Activated naive CD4-positive, alpha-beta T cell (primary cell): ENCODE measurements at places on chromosomes 5 and 9.

DNA sequence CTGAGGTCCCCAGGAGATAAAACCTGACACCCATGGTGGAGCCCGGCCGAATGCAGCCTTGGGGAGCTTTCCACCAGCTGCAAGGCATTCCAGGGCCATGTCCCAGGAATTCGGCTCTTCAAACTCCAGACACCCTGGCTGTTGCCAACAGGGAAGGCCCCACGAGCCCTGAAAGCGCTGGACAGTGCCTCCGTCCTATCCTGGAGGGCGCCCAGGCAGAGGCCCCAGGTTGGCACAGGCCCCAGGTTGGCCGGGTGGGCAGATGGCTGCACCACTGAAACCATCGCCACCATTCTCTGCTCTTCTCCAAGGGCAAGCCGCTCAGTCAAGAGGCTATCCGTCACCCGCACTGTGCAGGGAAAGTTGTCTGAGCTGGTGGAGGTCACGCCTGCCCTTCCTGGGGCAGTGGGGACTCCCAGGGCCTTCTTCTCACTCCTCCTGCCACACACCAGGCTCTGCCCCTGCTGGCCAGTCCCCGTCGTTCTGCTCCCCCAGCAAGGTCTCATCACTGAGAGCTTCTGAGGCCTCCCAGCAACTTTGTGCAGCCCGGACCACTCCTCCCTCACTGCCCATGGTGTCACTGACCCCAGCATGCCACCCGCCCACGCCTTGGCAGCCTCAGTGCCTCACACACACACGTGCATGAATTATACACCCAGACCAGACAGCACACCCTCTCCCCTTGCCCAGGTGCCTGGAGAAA, 21.2 kb downstream of the SLC6A3 start:
- no peak for DNase-seq

DNA sequence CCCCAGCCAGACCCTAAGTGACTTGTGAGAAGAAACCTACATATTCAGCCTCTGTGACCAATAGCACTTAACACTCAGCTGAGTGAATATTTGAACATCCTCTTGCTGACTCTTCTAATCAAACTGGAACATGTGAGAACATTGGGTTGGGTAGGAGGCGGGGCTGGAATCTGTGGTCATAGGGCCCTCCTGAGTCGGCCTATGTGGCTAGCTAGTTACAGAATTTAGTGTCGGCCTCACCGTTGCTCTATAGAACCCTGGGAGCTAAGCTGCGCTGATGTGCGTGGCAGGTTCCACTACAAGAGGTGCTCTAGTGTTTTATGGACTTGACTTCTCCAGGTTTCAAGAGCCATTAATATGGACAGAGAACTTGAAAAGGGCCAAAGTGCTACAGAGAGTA, 138.8 kb downstream of the DROSHA start:
- DNase-seq: no peak

DNA sequence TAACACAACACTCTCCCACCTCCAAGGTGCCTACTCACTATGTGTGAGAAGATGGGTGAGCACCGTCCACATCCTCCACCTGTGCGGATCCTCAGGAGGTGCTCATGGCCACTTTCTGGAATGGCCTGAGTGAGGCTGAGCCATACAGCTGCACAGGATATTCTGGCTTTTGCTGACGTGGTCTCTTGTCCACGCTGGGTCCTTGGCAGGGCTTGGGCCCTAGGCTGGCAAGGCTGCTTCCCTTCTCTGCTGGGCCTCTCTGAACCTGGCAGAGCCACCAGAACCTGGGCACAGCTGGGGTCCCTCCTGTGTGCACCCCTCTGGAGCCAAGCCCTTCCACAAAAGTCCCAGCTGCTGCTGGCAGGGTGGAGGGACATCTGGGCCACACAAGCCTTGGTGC, 56.4 kb upstream of the IER5L start:
- DNase-seq: no peak

GRCh38 chr5:143516249-143516648, 112.8 kb upstream of the NR3C1 start:
- DNase-seq: no peak

GRCh38 chr5:140246378-140247122, 56.4 kb downstream of the PFDN1 start:
- no peak for DNase-seq

DNA sequence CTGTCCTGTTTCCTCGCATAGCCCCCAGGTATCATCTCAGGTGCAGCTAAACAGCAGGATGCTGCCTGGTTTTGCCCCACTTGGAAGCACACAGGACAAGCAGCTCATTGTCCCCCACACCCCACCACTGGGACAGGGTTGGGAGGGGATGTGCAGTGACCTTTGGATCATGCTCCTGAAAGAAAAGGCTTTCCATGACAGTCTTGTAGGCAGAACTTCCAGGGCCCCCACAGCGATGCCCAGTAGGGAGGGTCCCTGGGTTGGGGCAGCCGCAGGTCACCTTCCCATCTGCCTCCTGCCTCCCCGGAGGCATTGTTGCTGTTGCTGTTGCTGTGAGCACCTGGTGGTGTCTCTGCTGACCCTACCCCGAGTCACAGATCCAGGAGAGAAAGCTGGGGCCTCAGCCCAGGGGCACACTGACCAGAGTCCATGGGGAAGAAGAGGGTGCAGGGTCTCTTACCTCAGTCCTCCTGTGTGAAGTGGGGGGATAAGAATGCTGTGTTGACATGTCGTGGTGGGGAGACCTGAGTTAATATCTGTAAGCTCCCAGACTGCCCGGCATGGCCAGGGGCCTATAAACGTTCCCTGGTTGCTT, 8.5 kb downstream of the CEP72 start:
- no peak for DNase-seq

DNA sequence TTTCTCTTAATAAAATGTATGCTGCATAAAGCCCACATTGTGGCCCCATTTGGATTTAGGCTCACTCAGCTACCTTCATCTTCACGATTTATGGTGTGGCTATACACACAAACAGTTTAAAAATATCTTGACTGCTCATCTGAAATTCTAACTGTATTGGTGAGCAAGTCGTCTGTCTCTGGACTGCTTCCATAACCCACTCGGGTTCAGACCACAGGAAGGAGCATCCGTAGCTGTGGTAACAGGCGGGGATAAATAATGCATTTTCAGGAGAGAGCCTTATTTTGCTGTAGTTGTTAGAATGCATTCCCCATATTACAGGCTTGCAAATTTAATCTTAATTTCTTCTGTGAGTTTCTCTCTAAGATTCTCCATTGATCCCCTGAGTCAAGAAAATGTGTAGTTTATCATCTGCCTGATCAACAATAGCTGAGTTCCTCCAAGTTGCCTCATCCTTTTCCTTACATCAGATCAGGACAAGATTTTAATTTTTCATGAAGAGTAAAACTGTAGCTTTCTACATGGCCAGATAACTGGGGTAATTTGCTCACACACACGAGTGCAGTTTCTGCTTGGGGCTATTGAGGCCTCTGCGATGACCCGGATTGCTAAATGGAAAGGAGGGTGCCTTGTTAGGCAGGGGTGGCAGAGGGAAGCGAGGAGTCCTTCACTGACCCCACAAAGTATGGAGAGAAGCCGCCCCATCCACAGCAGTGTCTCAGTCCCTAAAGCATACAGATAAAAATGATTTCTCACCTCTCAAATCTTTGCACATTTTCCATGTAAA, 133.9 kb downstream of the FSTL4 start:
- no peak for DNase-seq

GRCh38 chr9:76655121-76655541, 109.1 kb upstream of the PCA3 start:
- no peak for DNase-seq

- no peak for DNase-seq
Measured at GRCh38 chr5:120609570-120609969, 145.5 kb downstream of the PRR16 start.

DNA sequence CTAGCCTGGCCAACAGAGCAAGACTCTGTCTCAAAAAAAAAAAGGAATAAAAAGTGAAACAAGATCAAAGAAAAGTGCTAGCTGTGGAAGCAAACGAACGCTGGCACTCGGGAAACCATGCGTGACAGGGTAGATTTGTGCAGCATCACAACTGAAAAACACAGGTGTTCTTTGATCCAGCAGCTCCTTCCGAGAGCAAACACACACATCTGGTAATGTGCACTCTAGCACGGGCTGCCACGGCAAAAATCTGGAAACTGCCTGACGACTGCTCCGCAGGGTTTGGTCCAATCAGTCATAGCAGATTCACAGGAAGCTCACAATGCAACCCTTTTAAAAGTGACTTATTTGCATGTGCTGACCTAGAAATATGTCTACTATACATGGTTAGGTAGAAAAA, 80.0 kb downstream of the SYK start:
- DNase-seq: no peak

- DNase-seq: no peak
Measured at GRCh38 chr5:56514245-56514644, 281.1 kb upstream of the ANKRD55 start.

DNA sequence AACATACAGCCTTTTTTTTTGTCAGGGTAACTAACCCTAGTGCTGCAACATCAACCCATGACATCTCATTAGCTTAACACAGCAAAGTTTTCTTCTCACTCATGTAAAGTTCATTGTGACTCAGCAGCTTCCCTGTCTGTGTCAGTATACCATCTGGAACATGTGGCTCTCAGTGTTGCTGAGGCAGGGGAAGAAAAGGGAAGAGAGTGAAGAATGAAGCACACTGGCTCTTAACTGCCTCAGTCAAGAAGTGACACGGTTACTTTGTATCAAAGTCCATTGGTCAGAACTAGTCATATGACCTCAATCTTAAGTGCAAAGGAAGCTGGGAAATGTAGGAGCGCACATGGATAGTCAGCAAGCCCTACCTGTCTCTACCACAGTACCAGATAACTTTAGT, 185.0 kb upstream of the ELL2 start:
- no peak for DNase-seq

DNA sequence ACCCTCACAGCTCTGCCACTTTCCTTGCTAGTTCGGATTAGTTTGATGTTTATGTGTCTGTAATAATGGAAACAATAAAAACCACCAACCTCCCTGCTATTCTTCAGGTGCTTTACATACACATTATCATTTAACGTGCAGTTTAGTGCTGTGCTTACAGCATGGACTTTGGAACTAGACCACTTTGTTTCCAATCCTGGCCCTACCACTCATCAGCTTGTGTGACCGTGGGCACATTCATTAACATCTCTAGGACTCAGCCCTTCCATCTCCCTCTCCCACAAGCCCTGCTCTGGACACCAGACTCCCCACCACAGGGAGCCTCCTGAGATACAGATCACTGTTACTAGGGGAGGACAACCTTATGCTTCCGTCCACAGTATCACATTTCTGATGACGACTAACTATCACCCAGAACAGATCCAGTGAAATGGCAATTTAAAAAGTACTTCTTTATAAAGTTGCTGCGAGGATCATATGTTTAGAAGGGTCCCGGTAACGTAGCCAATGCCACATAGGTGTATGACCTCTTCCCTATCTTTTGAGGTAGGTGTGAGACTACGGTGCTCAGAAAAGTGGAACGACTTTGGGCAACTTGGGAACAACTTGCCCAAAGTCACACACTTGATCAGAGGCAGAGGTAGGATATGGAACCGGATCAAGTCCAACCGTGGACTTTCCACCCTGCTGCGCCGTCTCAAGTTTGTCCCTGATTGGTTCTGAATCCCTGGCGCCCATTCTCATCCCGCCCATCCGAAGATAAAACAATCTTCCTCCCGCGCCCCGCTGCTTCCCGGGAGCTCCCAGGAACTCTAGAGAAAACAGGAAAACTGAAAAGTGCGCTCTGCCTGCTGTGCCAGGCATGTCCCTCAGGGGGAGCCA, 132.4 kb upstream of the NIPBL start:
- no peak for DNase-seq

DNA sequence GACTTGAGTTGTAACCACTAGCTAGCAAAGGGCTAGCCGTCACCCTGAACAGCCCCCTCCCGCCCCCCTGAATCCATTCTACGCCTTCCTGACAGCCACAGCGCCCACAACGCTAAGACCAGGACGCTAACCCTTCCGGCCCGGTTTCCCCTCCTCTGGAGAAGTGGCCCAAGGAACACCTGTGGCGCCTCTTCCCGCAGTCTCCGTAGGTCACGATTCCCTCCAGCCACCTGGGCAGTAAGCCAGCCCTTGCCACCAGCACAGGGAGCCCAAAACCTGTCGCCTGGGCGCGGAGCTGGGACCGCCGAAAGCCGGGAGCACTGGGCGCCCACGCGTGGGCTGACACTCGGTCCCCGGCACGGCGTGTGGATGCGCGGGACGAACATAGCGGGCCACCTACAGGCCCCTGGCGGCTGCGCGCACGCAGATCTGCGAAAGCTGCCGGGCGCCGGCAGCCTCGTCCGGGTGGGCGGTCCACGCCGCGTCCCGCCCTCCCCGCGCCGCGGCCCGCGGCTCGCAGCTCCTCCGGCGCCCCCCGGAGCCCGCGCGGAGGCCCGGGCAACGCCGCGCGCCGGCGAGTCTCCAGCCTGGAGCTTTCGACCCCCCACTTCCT, 596 bp downstream of the IRF1 start:
- peak; percentile 60 for DNase-seq

- no peak for DNase-seq
Measured at GRCh38 chr9:35574578-35575122, 30.4 kb upstream of the TESK1 start.

DNA sequence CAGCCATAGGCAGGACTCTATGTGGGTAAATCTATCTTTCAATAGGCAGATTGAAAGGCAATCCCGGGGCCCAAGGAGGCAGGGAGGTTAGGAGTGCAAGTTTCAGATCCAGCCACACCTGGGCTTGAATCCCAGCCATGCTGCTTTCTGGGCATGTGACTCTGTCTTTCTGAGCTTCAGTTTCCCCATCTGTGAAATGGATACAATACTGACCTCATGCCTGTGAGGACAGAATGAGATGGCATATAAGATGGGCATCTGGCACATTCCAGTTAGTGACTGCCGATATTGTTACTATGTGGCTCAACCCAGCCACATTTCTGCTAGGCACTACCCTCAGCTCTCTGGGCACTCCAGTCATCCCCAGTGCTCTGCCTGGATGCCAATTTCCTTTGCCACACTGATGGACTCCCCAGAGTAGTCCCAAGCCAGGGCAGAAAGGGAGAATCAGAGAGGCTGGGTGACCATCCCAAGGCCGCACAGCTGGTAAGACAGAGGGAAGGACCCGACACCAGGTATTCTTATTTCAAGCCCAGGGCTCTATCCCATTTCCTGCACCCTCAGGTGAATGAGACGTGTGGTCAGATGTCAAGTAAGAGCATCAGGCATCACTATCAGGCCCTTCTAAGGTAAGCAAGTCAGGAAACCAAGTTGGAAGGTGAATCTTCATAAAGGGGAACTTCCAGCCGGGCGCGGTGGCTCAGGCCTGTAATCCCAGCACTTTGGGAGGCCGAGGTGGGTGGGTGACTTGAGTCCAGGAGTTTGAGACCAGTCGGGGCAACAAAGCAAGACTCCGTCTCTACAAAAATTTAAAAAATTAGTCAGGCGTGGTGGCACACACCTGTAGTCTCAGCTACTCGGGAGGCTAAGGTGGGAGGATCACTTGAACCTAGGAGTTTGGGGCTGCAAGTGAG, 38.7 kb downstream of the SH3PXD2B start:
- DNase-seq: no peak

GRCh38 chr5:1321576-1321975, 23.3 kb downstream of the CLPTM1L start:
- no peak for DNase-seq

GRCh38 chr9:79155308-79155707, 416.5 kb upstream of the TLE4 start:
- DNase-seq: no peak
